ENCODE measurements at places on chromosomes 7 and 10.

- no peak for DNase-seq
Measured at GRCh38 chr7:36606976-36607720, 117.1 kb downstream of the AOAH start.

DNA sequence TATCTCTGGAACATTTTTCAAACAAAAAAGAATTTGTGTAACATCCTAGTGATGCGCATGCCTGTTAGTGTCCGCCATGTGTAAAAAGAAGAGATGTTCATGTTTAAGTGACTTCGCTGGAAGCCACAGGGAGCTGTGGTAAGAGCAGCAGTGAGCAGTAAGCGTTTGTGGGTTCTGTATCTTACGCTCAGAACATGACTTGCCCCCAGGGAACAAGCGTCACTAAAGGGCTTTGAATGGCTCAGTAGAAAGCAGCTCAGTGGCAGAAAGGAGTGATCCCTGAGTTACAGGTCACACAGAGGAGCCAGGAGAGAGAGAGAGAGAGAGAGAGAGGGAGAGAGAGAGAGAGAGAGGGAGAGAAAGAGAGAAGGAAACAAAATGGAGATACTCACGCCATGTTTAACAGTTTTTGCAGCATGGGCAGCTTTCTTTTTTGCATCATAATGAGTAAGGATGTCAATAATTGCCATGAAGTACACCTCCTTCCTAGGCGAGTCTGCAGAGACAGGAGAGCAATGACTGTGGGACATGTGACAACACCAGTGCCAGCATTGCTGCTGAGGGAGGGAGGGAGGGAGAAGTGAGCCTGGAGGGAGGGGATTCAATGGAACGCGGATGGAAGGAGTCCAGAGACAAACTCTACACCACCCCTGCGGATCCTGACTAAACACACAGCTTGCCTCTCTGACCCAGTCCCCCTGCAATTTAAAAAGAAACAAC lies 174.6 kb downstream of the PIP4K2A start:
- DNase-seq, result no peak

DNA sequence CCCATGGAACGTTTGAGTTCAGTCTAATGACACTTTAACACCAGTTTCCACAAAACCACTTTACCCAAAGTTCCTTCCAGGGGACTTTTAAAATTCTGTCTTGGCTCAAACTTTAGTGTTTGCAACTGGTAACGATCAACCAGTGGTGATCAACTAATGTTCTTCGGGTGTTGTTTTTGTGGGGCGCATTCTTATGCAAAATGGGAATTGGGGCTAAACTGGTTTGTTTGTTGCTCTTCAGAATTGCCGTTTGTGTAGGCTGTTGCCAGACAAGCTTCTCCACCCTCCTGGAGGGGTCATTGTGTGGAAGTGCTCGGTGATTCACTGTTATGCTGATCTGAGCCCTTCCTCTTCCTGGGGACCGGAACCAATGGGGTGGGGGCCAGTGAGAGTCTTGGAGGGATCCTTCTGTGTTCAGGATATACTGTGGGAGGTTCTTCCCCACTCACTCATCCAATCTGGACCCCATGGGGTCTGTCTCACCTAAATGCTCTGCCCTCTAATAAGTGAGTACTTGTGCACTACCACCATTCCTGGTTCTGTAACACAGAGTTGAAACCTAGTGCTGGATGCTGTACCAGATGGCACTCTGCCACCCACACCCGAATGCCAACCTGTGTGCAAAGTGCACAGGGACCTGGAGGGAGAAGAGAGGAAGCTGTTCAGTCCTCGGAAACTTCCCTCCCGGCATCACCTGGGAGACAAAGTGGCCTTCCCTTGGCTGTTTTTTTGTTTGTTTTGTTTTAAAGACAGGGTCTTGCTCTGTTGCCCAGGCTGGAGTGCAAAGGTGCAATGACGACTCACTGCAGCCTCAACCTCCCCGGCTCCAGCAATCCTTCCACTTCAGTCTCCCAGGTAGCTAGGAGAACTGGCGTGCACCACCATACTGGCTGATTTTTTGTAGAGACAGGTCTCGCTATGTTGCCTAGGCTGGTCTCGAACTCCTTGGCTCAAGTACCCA lies 2.1 kb downstream of the NFE2L3 start:
- DNase-seq, result peak; percentile 52

GRCh38 chr10:71390921-71391690 lies 5.6 kb upstream of the CDH23 start:
- DNase-seq, result no peak

DNA sequence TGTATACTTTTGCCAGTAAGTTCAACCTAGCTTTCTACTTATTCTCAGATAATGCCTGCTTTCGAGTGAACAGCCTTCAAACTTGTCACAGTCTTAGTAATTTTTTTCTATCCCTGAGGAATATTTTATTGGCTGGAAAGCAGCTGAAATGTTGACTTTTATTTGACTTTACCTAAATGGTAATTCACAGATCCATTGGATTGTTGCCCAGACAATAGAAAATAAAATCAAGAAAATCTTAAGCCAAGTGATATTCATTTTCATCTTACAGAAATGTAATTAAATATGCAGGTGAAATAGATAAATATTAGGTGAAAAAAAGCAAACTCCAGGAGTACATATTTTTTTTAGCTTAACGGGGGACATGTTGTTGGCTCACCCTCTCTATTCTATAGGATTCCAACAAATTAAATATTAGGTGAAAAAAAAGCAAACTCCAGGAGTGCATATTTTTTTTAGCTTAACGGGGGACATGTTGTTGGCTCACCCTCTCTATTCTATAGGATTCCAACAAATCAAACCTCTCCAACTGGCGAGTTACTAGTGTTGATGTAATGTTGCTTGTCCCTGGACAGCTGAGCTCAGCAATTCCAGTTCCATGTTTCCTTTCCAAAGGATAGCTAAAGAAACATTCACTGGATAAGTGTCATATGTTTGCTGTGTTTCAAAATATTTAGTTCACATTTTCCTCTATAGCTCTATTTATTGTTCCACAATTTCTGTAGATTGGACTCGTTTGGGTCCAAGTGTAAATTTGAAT lies 4.2 kb downstream of the TMEM26 start:
- no peak for DNase-seq

DNA sequence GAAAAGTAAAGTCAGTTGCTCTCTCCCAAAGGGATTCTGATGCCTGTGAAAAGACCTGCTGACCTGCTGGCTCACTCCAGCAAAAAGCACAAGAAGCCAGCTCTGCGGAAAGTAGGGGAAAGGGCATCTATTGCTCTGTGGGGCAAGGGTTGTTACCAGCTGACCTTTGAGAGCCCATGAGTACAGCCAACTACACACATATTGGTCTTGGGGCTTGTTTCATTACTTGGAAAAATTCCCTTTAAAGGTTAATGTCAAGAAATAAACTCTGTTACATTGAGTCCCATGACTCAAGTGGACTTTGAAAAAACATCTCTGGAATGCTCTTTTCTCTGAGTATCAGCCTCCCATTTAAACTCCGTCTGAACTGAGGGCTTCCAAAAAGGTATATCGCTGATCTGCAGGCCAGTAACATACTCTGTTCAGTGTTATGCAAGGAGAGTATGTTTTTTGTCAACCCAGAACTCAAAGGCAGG lies 53.2 kb downstream of the PANK1 start:
- no peak for DNase-seq

DNA sequence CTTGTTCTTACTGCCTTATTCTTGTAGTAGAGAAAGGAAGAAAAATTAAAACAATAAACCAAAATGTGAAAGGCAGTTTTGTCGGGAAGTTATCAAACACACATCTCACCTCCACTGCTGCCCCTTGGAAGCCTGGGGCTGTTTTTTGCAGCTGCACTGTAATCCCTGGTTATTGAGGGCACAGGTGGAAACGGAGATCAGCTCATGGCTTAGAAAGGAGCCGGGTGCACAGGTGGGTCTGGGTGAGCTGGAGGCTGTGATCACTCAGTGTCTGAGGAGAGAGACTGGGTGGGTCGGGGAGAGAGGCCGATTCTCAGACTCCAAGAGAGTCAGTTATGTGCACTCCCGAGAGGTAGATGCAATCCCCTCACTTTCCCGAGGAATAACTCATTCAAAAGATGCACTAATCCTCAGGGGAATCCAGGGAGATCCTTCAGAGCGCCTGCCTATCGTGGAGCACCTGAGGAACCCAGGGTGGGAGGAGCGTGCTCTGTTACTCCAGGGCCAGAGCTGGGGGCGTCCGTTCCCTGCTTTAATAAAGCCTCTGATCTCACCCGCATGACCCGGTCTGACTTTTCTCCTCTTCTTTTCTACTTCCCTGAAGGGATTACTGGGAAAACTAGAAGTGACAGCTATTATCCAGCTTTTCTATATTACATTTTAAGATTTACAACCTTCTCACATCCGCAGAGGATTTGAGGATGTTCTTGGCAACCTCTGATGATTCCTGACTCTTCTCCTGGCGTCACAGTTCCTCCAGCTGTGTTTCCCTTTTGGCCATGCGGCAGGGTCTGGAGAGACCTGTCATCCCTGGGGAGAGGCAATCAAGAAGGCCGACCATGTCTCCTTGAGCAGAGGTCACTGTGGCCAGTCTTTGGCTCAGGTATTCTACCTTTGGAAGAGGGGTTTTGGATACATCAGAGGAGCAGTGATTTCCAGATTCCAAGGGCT lies 82.1 kb downstream of the CAMK1D start:
- DNase-seq, result no peak

DNA sequence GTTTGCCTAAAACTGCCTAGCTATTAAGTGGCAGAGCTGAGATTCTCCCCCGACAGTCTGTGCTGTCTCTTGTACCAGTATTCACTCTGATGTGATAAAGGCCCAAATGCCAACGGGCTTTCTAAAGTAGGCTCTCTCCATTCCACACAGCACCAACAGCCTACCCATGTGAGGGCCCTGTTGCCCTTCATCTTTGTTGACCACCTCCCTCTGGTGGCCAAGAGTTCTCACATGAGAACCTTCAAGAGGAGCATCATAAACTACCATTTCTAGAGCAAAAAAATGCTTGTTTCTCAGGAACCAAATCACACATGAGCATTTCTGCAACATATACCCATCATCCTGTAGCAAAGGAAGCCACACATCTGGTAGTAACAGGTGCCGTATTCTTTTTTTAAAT lies 185.8 kb downstream of the GRM8 start:
- DNase-seq, result no peak

DNA sequence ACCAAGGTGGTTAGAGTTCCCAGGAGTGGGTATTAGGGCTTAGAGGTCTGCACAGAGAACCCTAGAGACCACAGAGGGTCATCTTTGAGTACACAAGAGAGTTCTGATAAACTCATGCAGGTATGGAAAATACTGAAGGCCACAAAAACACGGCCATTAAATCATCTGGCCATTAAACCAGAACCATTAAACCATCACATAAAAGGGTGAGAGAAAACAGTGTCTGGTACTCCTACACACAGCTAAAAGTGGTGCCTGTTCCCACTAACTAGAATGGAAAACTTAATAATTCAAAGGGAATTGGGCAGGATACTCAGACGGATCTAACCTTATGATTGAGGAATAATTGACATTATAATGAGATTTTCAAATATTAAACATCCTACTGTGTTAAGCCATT lies 679.4 kb downstream of the TNS3 start:
- no peak for DNase-seq

- DNase-seq, result no peak
Measured at GRCh38 chr7:80634505-80634904, 3.9 kb upstream of the CD36 start.

DNA sequence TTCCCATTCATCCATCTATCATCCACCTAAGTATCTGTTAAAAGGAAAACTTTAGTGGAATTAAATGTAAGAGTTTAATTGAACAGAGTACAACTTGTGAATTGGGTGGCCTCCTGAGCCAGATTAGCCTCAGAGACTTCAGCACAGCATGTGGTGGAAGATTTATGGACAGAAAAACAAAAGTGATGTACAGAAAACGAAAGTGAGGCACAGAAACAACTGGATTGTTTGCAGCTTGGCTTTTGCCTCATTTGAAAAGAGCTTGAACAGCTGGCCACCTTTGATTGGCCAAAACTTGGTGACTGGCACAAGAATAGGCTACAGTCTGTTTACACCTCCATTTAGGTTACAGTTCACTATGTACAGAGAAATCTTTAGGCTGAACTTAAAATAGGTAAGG lies 1463.4 kb upstream of the CELF2 start:
- no peak for DNase-seq

DNA sequence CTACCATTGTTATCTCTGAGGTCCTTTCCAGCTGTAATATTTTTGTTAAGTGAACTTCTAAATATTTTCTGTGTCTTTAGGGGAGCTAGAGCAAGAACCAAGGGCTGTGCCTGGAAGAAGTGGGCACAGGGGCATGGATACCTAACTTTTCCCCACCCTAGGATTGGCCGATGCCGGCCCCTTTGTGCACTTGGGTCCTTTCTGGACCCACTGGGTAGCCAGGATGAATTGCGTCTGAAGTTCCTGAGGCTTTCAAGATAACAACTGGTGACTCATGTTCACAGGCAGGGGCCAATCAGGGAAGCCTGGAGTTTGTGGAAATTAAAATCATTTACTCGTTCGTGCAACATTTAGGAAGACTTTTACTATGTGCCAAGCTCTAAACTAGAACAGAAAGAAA lies 758 bp downstream of the DPCD start:
- DNase-seq, result no peak

DNA sequence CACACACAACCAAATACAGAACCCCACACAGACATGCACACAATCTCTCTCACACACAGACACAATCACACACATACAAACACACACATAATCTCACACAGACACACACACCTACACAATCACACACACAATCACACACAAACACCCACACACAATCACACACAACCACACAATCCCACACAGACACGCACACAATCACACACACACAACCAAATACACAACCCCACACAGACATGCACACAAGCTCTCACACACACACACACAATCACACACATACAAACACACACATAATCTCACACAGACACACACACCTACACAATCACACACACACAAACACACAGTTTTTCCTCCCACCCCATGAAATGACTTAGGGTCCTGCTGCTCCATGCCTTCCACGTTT lies 160.4 kb upstream of the PFKP start:
- no peak for DNase-seq

DNA sequence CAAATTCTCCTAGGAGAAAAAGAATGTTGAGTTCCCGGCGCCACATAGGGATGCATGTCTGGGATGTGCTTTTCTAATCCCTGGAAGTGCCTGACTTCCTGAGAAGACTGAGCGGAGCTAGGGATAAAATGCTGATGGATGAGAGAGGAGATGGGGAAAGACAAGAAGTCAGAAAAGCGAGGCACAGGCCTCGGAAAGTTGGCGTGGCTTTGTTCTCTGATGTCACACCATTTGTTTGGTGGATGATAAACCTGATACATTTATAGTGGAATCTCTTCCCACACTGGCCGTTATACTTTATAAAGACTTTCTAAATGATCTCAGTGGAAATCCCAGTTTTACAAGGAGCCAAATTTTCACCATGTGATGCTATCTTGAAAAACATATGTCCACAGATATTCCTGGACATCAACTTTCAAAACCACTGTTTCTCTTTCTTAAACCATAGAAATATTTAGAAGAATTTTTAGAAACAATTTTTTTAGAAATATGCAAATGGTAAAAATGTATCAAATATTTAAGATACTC lies 188.8 kb upstream of the SVIL start:
- DNase-seq, result no peak

GRCh38 chr7:46034056-46034768 lies 113.1 kb upstream of the IGFBP3 start:
- DNase-seq, result no peak

DNA sequence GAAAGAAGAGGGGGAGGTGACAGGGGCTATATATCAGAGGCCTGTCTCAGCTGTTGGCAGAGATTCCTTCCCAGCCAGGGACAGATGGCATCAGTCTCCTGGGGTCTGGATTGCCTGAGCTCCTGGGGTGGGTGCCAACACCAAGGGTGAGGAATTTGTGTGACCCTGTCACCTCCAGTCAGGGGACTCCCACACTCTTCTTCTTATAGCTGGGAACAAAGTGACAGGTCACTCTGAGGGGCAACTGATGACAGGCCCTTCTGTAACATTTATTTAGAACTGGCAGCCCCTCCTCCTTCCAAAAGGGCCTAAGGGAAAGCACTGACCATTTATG lies 53.7 kb upstream of the DUSP5 start:
- no peak for DNase-seq

All from CD4-positive, alpha-beta T cell treated with Interleukin-17A for 1 hour (primary cell).